ENCODE measurements at places on chromosomes 6 and 20.

- DNase-seq = no peak
These were observed 127.0 kb downstream of the CEBPB start for GRCh38 chr20:50317609-50318008.

GRCh38 chr20:63235399-63235983 is at the start of gene BIRC7:
BIRC7 (plus strand) TSS chr20:63235905; CDS start chr20:63236097, 192 bp downstream.
- DNase-seq = no peak

DNA sequence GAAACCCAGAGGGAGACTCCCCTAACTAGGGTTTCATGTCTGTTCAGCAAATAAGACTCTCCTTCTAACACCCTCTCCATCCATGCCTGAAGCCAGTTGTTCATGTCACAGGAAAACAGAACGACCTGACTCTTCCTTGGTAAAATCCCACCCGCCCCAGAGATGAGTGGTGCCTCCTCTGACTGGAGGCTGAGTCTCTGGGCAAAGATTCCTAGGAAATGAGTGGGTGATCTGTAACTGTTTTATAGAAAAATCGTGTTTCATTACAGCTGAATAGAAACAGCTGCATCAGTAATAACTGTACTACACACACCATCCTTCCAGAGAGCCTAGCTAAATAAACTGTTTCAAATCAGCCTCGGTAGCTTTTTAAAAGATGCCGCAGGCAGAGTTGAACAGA is 37.4 kb upstream of the MRPS10 start:
- no peak for DNase-seq

- no peak for DNase-seq
These were observed 89.2 kb downstream of the ARID1B start for GRCh38 chr6:156866220-156867015.

GRCh38 chr6:130365166-130366106 is at the start of gene TMEM200A:
TMEM200A (plus strand) TSS chr6:130366017; CDS start chr6:130440423, 74,406 bp downstream.
- peak; percentile 52 for DNase-seq

DNA sequence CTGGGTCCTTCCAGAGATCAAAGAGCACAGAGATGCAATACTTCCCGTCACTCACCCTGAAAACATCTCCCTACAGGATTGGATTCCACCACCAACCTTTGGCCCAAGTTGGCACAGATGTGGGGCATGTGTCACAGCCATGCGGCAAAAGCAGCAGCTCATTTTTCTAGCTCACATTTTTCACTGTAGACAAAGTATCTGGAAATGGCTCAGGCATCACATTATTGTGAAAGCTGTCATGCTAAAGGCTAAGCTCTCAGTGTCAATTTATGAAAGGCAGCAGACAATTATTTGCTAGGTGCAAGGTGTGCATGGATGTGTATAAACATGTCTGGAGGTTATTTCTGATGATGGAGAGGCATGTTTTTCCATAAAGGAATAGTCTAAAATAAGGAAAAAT is 248.8 kb upstream of the PRND start:
- DNase-seq = no peak
